ENCODE measurements at places on chromosomes 3 and 15.

- no peak for DNase-seq
These were observed 131.6 kb downstream of the NLGN1 start for GRCh38 chr3:173529062-173529711.

- DNase-seq: no peak
These were observed 9.8 kb upstream of the OR5K4 start for GRCh38 chr3:98343647-98344507.

DNA sequence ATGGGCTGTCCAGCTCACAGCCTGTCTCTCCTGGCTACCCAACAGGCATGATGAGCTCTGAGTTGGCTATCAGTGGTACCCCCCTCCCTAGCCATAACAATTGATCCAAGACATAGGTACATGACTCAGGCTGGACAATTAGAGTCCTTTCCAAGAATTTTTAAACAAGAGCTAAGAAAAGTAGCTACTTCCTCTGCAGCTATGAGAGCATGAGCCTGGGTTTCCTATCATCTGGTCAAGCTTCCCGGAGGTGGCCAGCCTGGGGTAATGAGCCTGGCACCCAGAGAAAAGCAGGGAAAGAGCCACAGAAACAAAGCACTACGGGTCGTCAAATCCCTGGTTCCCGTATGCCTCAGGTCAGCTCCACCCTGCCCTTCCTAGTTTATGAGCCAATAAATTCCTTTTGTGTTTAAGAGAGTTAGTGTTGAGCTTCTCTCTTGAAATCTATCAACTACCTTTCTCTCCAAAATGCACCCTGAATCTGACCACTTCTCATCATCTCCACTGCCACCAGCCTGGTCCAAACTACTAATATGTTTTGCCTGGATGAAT lies 2.3 kb upstream of the SLC51B start:
- no peak for DNase-seq

GRCh38 chr3:161271646-161272045 lies 50.5 kb downstream of the NMD3 start:
- DNase-seq: no peak

DNA sequence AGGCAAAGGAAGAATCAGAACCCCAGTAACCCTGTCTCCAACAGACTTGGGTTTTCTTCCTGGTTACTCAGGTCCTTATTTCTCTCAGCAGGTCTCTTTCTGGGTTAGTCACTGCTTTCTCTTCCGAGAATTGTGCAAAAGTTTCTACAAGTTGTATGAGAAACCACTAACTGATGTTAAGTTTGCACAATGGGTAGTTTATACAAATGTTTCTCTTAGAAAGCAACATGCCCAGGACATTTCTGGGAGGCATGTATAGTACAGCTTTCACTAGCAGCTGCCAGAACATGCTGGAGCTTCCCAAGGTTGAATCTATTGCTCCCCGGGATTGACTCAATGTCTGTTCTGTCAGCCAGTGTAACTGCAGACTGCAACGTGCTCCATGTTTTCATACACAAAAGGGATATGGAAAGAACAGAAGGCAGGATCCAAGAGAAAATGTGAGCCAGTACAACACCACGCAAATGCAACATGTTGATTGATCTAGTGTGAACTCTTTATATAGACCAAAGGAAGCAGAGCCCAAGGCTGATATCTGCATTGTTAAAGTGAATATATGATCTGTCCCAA lies 887.8 kb downstream of the MCTP2 start:
- DNase-seq: no peak

DNA sequence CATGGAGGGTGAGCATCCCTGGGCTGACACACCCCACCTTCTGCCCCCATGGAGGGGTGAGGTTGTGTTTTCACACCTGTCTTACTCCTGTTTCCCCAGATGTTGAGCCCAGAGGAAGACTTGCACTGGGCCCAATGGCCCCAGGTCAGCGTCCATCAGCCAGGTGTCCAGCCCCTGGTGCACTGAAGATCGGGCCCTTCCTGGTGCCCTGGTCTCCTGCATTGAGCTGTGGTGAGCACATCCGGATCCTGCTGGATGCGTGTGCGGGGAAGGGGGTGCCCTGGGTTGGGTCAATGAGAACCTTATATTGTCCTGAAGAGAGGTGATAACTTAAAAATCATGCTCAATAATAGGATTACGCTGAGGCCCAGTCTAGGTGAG lies 227.3 kb downstream of the SNRPN start:
- no peak for DNase-seq

DNA sequence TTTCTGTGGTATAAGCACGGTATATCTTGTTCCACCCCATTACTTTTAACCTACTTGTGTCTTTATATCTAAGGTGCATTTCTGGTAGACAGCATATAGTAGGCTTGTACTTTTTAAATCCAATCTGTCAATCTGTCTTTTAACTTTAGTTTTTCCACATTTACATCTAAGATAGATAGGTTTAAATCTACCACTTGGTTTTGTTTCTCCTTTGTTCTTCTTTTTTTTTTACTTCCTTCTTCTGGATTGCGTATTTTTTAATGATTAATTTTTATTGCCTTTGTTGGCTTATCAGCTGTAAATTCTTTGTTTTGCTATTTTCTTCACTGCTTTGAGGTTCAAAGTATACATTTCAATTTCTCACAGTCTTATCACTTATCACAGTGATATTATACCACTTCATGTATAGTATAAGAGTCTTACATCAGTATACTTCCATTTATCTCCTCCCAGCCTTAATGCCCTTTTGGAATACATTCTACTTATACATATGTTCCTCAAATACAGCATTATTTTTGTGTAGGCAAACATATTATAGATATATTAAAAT lies 31.0 kb downstream of the IQCB1 start:
- DNase-seq: no peak

DNA sequence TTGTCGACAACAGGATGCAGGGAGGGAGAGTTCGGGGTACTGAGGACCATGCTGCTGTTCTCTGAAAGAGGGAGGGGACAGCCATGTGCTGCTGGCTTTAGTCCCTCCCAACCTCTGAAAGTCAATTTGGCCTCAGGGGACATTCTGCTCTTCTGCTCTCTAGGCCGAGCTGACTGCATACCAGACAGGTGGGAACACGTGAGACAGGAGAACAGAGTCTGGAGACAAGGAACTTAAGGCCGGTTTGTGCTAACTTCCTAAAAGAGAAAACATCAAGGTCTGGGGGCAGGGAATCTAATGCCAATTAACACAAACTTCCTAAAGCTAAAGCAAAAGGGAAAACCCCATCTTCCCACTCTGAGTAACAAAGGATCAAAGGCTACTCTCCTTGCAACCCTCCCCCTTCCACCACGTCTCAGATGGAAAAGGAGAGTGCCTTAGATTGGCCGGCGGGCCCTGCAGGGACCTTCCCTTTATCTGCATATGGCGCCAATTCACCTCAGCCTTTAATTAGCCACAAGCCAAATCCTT lies 41.0 kb downstream of the SLCO2A1 start:
- DNase-seq: no peak

DNA sequence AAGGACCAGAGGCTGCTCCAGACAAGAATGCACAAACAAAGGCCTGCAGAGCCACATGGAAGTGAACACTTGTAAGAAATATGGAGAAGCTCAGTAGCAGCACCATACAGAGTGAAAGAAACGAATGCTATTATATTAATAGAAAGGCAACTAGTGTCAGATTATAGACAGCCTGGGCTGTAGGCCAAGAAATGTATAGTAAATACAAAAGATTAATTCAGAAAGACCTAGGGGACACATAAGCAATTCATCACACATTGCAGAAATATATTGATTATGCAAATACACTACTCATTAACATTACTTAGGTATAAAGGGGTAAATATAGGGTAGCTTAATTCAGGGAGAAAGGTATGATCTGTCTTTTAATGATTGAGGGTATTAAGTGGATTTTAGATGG lies 69.5 kb upstream of the GUCA1C start:
- DNase-seq: no peak

DNA sequence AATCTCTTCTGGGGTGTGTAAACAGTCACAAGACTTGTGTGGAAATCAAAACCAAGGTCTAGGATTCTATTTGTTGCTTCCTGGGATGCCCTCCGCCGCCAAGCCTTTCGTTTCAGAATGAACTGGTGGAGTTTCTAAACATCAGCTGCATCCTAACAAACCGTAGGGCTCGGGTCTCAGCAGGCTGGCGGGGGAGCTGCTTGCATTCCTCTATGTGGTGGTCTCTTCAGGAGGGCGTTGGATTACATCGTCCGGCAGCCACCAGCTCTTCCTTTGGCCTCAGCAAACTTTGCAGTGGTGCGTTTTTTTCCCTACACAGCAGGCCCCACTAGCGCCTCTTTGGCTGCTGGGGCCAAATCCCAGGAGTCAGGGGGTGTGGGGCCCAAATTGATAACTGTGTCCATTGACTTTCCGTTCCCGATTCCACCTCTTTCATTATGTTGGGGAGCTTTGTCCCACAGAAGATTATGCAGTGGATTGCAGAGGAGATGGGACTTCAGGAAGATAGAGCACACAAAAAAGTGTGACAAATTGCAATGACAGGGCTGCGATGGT lies 390.0 kb upstream of the NR2F2 start:
- no peak for DNase-seq

DNA sequence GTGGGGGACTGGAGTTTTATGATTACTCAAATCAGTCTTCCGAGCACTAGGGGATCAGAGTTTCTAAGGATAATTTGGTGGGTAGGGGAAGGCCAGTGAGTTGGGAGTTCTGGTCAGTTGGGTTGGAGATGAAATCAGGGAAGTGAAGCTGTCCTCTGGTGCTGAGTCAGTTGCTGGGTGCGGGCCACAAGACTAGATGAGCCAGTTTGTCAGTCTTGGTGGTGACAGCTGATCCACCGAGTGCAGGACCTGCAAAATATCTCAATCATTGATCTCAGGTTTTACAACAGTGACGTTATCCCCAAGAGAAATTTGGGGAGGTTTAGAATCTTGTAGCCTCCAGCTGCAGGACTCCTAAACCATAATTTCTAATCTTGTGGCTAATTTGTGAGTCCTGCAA lies 249.4 kb downstream of the FAM43A start:
- no peak for DNase-seq

DNA sequence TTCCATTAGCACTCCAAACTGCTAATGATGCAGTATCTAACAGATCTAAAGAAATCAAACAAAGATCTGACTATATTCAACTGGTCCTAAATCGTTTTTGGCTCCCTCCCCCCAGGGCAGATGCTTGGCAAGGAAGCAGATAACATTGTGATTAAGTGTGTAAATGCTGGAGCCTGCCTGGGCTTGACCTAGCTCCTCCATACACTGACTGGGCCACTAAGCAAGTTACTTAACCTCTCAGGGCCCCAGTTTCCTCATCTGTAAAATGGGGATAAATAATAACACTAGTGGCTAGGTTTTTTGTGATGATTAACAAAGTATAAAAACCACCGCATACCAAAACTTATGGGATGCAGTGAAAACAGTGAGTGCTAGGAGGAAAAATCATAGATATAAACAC lies 9.2 kb downstream of the EID1 start:
- DNase-seq: no peak

DNA sequence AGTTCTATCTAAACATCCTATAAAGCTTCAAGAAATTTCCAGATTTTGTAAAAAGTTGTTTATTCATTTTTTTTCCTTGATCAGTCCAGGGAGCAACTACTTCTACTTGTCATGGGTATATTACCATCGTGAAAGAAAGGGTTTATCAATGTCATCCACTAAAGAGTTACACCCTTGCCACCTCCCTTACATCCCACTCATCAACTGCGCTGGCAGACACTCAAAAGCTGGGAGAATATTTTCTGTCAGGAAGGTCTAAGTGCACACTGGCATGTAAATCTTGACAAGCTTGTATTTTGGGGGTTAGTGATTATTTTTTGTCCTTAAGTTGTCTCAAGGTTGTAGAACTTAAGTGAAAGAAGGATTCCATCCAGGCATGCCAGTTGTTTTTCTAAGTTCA lies 188.3 kb upstream of the ARL6 start:
- no peak for DNase-seq

All from amniotic stem cell (primary cell).